Stimulated activated CD8-positive, alpha-beta memory T cell treated with anti-CD3 and anti-CD28 coated beads, Interleukin-4, amount 100 ng/mL, for 4 hours (primary cell): ENCODE measurements at places on chromosomes 7 and 10.

DNA sequence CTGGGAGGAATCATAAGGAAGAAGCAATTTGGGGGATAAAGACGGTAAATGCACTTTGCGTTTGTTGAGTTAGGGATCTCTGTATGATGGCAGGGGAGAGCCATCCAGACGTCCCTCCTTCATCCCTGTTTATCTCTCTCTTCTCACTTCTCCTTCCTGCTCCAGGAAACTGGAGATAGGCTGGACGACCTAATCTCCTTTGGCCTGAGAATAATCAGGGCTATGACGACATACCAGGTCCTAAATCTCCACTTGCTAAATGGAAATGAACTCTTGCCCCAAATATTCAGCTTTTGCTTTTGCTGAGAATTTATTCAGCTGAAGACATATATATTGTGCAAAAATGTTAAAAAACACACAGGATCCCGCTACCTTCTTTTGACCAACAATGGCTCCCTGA is 182.9 kb upstream of the INHBA start:
- no peak for DNase-seq

DNA sequence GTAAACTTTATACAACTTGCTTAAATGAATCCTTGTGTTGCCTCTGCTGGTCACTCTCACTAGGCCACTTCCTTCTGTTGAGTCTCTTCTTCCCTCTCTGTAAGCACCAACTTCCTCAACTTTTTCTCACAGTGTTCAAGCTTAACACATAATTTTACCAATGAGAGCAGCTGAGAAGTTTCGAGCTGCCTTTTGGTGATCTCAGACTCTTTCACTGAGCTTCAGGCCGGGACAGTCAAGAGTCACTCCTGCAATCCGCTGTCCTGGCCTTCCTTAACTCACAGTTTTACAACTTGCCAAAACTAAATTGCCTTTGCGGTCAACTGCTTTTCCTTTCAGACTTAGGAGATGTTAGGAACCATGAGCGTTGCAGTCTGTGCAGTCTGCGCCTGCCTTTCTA is 47.4 kb downstream of the PRPF18 start:
- no peak for DNase-seq

DNA sequence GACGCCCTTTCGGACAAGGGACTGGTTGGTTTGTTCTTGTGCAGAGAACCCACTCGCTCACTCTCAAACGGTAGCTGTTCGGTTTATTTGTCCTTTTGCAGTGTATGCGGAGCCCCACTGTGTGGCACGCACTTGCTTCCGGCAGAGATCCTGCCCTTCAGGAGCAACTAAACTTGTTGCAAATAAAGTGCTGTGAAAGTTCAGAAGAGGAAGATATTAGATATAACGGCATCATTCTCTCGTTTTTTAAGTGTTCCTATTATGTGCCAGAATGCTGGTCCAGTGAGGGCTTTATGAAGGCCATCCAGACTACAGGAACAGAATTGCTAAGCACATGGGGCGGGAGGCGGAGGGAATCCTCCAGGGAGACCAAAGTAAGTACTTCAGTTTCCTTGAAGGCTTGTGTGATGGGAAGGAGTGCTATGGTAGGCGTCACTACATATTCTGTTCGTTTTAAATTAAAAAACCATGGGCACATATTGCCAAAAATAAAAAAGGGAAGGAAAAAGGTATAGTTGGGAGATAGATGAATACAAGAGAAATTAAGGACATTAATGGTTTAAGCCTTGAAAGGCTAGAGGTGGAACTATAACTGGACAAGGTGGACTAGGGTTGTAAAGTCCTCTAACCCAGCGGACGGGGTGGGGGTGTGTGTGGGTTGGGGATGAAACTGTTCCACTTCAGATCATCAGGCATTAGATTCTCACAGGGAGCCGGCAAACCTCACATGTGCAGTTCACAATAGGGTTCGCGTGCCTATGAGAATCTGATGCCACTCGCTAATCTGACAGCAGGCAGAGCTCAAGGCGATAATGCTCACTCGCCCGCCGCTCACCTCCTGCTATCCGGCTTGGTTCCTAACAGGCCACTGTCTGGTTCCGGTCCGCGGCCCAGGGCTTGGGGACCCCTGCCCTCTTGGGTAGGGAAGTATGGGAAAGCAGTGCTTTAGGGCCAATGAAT is 704 bp upstream of the ERLIN1 start:
- DNase-seq: no peak

DNA sequence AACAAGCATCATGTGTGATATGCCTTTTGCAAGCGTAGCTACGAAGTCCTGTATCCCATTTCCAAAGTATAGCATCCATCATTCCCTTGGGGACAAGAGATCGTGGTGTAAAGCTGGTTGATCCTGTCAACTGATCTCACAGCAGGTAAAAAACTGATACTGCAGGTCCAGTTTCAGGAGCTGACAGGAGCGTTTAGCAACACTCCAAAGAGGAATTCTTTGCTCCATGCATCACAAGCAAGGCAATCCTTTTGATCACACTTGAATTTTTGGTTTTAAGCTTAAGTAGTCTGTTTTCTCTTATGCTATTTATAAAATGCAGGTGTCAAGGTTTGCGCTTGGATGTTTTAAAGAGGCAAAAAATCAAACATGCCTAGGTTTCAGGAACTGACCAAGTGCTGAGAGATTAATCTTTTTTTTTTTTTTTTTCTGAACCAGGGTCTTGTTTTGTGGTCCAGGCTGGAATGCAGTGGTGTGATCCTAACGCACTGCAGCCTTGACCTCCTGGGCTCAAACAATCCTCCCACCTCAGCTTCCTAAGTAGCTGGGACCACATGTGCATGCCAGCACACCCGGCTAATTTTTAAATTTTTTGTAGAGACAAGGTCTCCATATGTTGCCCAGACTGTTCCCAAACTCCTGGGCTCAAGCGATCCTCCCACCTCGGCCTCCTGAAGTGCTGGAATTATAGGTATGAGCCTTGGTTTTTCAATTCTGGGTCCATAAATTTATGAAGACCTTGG is 1.8 kb upstream of the ZDHHC4 start:
- no peak for DNase-seq

DNA sequence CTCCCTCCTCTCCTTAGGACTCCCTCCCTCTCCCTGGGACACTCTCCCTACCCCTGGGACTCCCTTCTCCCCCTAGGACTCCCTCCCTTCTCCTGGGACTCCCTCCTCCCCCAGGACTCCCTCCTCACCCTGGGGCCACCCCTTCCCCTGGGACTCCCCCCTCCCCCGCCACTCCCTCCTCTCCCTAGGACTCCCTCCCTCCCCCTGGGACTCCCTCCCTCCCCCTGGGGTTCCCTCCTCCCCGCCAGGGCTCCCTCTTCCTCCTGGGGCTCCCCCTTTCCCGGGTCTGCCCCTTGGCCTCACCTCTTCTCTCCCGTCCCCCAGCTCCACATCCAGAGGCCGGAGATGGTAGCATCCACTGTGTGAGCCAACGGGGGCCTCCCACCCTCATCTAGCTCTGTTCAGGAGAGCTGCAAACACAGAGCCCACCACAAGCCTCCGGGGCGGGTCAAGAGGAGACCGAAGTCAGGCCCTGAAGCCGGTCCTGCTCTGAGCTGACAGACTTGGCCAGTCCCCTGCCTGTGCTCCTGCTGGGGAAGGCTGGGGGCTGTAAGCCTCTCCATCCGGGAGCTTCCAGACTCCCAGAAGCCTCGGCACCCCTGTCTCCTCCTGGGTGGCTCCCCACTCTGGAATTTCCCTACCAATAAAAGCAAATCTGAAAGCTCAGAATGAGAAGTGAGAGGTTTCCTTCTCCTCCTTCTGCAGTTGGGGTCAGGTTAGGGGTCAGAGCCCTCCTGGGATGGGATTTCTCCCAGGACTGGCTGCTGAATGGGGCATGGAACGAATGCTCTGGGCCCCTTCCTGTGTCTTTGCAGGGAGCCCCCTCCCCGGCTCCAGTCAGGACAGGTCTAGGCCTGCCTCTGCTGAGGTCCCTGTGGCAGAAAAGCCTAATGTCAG is 1.4 kb upstream of the MUC17 start:
- no peak for DNase-seq
